Stimulated activated CD8-positive, alpha-beta memory T cell treated with anti-CD3 and anti-CD28 coated beads, Interleukin-15, amount 100 ng/mL, for 24 hours (primary cell): ENCODE measurements at places on chromosomes 5 and 9.
A peak's percentile ranks its signal among the peaks of the same experiment; 100 is the strongest.

DNA sequence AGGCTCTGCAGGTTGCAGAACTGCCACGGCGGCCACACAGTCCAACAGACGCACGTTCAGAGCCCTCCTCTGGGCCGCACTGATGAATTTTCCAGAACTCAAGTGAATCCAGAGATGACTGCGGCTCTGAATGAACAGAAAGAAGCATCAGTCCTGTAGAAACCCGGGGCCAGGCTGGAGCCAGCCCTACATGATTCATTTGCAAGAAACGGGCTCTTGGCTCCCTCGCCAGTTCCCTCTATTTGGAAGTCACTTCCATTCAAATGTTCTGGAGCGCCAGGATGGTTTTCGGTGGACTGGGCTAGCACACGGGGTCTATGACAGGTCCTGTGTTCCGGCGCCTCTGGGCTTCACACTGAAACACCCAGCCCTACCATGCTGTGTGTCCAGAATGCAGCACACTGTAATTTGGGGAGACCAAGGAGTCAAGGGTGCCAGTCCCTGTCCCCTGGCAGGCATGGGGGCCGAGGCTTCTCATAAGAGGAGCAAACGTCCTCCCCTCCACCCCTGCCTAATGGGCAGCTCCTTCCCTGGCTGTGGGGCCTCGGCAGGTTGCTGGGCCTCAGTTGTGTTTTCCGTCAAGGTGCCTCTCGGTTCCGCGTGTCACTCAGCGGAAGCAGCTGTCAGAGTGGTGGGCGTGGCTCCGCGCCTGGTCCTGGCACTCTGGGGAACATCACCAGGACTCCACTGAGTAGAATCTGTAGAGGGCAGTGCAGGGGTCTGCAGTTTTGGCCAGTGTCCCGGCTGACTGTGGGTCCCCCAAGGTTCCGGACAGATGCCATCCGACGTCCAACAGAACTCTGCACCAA is 18.1 kb upstream of the COL5A1 start:
- DNase-seq, result no peak

GRCh38 chr9:109894473-109894872 is 114.5 kb downstream of the PALM2AKAP2 start:
- DNase-seq, result no peak

- DNase-seq, result no peak
These were observed 21.6 kb downstream of the JADE2 start for GRCh38 chr5:134547066-134547465.

- no peak for DNase-seq
These were observed 489.4 kb downstream of the PRELID2 start for GRCh38 chr5:145345511-145346287.

DNA sequence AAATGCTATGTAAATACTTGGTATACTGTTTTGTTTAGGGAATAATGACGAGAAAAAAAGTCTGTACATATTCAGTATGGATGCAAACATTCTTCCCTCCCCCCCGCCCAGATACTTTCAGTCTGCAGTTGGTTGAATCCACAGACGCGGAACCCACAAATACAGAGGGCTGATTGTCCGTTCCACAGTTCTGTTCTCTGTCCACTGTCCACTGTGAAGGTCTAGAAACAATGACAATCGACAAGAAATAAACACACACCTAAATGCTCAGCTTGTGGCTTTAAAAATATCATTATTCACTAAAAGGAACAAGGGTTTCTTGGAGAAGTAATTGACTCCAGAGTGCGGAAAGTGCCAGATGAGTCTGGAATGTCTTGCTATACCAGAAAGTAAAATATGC is 109.1 kb downstream of the TMEM161B start:
- no peak for DNase-seq

- no peak for DNase-seq
These were observed 185.8 kb upstream of the CDH6 start for GRCh38 chr5:31007672-31008071.

DNA sequence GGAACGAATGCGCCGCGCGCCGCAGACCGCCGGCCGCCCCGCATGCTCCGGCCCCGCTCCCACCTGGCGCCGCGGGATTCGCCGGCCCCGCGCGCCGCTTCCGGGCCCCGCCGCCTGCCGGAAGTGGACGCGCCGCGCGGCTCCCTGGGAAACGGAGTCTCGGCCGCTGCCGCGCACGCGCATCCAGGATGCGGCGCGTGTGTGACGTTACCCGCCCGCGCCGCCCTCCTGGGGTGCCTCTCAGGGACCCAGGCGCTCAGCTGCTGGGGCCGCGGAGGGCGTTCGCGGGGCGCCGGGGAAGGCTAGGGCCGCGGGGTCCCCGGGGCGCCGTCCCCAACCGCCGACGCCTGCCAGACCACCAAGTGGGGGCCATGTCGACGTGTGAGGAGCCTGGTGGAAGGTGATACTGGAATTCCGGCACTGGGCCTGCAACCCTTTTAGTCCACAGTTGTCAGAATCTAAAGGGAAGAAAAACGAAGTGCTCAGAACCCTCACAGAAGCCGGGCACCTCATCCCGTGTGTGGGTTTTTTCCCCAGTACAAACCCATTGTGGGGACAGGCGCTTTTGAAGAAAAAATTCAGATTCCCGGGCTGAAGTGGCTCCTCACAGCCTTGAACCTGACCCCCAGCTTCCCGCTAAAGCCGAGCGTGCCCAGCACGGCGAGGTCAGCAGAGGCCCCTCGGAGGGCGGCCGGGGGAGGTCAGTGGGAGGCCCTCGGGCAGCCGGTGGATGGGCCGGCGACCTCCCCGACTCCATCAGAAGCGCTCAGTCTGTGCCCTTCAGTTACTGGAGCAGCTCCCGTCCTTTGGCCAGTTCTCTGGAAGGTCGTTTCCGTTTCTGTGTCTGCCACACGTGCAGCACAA is at the start of gene CLPTM1L:
Gene CLPTM1L (minus strand): TSS at position 125 of the 864 bp plus-strand sequence. CDS start 258 bp downstream, outside the sequence.
- peak; percentile 80 for DNase-seq

DNA sequence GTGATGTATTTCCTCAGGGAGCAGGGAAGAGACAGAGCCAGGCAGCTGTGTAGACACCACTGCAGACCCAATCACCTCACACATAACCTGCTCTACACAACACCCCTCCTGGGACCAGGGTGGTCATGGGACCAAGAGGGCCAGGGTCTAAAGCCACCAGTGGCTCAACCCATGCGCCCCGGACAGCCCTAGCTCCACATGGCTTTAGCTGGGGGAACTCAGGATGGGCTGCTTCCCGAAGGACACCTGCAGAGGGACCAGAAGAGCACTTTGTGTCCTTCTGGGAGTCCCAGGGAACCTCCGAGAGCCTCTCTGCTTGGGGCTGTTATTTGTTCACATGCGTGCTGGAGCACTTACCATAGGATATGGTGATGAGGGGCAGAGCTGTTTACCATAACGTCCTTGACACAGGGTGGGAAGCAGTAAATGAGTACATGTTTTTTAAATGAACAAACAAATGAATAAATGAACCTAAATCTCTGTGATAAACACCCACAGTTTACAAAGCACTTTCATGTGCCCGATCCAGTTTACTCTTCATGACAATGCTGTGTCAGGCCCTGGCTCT is 12.3 kb downstream of the SEPTIN8 start:
- DNase-seq, result no peak

DNA sequence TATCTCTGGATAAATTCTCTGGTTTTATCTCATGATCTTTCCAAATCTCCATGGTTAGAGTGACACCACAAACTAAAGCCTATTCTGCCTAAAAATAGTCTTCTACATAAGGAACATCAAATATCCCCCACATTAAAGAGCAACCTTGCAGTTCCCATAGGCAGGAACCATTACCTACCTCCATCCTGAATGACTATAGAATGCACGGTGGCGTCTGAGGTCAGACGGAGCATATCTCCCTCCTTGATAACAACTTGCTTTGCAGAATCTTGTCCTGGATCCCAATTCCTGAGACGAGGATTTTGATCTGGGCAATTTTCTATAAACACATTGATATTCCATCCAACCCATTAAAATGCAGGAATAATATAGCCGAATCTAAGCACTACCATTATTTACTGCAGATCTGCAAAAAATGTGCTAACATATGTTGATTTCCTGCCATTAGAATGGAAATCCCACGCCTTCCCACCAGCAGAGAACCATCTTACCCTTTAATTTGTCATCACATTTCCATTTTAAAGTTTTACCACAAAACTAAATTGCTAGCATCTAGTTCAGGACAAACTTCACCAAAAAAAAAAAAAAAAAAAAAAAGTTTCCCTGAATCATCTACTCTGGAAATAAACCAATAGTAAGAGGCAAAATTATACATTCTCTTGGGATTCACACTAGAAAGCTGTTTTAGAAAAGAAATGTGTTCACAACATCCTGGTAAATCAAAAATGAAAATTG is 22.1 kb downstream of the CEMIP2 start:
- DNase-seq, result no peak

GRCh38 chr5:113102121-113102531 is 125.5 kb downstream of the DCP2 start:
- DNase-seq, result no peak

GRCh38 chr9:135766251-135766650 is 64.3 kb downstream of the KCNT1 start:
- DNase-seq, result no peak

DNA sequence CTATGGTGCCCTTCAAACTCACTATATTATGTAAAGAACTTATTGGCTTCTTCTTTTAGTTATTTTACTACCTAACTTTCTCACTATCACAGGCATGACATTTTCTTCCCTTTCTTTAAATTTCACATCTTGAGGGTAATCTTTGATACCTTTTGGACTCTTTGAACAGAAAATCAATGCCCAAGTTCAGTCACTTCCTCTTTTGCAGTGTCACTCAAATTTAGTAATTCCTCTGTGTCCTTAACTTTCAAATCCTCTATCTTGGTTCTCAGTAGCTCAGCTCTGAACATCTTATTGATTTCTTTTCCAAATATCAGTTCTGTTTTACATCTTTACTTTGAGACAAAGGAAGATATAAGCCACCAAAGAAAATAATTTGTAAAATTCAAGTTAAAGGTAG is 25.5 kb downstream of the CNTLN start:
- DNase-seq, result no peak

GRCh38 chr9:136567651-136568287 is 21.9 kb upstream of the NOTCH1 start:
- DNase-seq, result no peak
